ENCODE measurements at places on chromosomes 5 and 9.

- no peak for DNase-seq
Measured at GRCh38 chr9:134939080-134939733, 21.5 kb upstream of the FCN1 start.

DNA sequence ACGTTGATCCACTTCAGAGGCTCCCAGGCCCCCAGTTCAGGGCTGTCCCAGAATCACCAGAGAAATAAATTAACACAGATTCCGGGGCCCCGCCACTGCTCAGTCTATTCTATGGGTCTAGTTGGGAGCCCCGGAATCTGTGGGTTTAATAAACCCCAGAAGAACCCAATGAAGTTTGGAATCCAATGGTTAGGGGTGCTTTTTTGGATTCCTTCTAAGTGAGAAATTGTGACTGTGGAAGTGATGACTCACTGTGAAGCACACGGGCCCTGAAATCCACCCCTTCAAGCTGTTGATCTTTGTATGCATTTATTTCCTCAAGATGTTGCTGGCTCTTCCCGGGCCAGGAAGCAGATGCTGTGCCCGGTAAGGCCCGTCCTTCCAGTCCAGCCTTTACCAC is 57.3 kb upstream of the SLC28A3 start:
- DNase-seq: no peak

GRCh38 chr9:106893088-106893487 is 30.1 kb downstream of the ZNF462 start:
- DNase-seq: no peak

GRCh38 chr5:171335616-171336015 is 26.6 kb downstream of the TLX3 start:
- no peak for DNase-seq

- no peak for DNase-seq
Measured at GRCh38 chr5:6596388-6596787, 36.5 kb downstream of the NSUN2 start.

GRCh38 chr5:131109540-131110255 is 55.4 kb downstream of the HINT1 start:
- no peak for DNase-seq

DNA sequence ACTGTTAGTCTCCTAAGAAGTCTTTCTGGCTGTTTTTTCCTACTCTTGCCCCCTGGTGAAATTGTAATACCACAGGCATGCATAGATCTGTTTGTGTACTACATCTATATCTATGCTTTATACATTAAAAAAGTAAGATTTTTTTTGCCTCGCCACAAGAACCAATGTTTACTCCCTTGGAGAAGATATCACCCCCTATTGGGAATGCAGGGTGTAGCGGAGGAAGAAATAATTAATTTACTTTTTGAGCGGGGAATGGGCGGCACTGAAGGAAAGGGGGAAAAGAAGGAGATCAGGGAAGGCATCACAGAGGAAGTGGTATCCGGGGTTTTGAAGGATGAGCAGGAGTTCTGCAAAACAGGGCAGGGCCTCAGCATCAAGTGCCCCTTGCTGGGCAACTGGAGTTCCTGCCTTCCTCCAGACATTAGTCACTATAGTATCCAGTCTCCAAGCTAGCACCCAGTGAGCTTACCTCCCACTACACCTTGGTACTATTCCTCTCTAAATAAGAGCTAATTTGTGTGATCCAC is 134.9 kb downstream of the GABBR2 start:
- DNase-seq: no peak

DNA sequence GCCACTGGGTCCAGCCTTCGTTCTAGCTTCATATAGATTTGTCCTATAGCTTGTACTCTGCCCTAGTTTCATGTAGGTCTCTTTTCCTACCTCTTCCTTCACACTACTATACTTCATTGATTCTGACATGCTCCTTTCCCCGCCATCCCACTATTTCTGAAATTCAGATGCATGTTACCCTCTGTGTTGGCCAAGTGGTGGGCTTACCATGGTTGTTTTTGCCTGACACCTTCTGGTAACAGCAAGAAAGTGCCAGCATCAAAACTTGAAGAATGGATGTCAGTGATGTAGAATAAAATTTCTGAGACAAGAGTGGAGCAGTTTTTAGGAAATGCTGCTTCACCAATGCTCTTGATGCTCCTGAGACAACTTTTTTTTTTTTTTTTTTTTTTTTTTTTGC is 19.5 kb upstream of the SERINC5 start:
- no peak for DNase-seq

DNA sequence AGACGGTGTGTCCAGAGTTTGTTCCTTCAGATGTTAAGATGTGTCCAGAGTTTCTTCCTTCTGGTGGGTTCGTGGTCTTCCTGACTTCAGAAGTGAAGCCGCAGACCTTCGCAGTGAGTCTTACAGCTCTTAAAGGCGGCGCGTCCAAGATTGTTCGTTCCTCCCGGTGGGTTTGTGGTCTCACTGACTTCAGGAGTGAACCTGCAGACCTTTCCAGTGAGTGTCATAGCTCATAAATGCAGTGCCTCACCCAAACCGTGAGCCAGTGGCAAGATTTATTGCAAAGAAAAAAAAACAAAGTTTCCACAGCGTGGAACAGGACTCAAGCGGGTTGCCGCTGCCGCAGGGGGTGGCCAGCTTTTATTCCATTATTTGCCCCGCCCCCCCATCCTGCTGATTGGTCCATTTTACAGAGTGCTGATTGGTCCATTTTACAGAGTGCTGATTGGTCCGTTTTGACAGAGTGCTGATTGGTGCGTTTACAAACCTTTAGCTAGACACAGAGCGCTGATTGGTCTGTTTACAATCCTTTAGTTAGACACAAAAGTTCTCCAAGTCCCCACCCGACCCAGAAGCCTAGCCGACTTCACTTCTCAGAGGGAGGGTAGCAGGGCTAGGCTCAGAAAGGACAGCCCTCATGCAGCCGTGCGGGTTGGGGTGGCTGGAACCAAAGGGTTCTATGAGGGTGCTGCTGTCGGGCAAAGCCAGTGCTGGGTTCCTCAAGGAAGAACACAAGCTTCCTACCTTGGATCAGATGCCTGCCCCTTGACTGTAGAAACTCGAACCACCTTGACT is 9.1 kb upstream of the RNF130 start:
- no peak for DNase-seq

DNA sequence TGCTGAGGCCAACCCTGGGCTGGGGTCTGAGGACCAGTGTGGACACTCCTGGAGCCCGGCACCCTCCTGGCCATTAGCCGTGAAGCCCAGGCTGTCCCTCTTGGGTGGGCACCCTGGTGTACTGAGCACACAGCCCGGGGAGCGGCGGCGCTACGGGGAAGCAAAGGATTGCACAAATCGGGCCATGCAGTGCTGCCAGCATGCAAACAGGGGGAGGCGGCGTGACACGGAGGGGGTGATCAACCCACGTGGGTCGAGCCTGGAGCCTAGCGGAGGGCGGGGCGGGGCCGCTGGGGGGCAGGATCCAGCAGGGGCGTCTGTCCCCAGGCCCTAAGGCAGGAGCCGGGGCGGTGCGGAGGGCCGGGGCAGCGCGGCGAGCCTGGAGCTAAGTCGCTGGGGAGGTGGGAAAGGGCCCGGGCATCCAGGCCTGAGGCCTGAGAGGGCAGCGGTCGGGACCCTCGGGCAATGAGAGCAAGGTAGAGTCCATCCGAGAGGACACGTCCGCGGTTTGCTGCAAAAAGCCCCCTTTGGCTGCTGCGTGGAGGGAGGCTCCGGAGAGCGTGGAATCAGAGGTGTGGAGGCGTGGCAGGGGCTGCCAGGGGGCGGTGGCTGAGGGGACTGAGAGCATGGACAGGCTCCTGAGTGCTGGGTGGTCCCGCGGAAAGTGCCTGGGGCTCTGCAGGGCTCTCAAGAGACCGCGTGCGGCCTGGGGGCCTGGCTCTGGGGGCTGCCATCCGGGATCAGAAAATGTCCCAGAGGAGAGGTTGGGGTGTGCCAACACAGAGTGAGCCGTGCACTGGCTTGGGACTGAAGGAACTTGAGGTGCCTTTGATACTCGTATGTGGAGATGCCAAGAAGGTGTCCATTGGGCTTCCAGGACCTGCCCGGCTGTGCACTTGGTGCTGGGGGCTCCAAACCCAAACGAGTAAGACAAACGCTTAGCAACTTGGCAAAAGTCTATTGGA is 94.2 kb downstream of the BARX1 start:
- peak; percentile 62 for DNase-seq

Measured in upper lobe of right lung (tissue), 1 donor.